ENCODE measurements at places on chromosomes 1 and 21. TPM values are rescaled to one million over a fixed set of nuclear protein-coding genes. Genes with fewer than 3 reads are reported as not detected.

- DNase-seq: no peak
These were observed 70.3 kb downstream of the URB2 start for GRCh38 chr1:229696385-229696784.

GRCh38 chr1:182651339-182651724, 33.1 kb downstream of the RGS8 start:
- no peak for DNase-seq

DNA sequence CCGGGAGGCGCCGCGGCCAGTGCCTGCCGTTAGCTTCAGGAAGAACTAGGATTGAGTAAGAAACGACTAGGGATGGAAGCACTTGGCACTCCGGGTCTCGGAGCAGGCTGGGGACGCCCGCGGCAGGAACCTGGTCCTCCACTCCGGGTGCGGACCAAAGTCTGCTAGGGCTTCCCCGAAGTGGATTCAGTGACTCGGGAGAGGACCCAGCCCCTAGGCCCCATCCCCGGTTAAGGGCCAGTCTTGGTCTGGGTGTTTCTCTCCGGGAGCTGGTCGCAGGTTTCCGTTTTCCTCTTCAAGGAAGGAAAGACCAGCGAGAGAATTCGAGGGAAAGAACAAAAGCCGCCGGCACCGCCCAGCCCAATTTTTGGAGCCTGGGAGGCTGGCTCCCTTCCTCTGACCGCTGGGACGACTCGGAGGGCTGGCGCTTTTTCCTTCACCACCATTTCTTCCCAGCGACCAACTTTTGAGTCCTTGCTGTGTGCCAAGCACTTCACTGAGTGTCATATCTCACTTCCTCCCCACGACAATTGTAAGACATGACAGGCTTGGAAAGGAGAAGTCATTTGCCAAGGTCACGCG, 16.8 kb upstream of the STMN1 start:
- no peak for DNase-seq

DNA sequence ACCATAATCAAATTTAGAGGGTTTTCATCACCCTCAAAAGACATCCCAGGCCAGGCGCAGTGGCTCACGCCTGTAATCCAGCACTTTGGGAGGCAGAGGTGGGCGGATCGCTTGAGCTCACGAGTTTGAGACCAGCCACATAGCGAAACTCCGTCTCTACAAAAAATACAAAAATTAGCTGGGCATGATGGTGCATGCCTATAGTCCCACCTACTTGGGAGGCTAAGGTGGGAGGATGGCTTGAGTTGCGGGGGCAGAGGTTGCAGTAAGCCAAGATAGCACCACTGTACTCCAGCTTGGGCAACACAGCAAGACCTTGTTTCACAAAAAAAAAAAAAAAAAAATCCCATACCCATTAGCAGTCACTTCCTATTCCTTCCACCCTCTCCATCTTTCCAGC, 33.5 kb upstream of the BATF3 start:
- DNase-seq: no peak

DNA sequence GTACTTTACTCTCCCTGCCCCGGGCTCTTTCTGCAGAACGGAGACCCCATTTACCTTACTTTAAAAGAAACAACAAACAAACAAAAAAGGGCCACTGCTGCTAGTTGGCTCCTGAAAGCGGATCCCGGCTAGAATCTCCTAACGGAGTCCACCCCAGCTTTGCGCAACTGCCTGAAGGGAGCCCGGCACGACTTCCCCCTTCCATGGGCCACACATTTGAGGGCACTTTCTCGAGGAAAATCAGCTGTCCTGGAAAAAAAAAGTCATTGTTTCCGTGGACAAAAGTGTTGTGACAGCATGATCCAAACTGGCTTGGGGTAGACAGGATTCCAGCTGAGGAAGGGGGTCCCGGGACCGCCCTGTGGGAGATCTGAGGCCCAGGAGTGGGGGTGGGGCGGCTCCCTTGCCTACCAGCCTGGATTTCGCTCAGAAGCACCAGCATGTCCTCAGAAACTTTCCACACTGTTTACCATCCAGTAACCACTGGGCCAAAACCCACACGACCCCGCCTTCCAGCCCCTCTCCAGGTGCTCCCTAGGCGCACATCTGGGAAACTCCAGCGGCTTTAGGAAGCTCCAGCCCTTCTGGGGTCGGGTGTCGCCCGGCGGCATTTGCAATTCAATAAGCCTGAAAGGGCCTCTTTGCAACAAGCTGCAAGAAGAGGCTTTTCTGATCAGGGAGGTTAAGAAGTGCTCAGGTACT, 4.8 kb downstream of the RIPK4 start:
- peak; percentile 35 for DNase-seq

- peak; percentile 35 for DNase-seq
These were observed 676 bp downstream of the MORC3 start for GRCh38 chr21:36320421-36321324.

- no peak for DNase-seq
These were observed 47.4 kb downstream of the PTPRC start for GRCh38 chr1:198686069-198686728.

DNA sequence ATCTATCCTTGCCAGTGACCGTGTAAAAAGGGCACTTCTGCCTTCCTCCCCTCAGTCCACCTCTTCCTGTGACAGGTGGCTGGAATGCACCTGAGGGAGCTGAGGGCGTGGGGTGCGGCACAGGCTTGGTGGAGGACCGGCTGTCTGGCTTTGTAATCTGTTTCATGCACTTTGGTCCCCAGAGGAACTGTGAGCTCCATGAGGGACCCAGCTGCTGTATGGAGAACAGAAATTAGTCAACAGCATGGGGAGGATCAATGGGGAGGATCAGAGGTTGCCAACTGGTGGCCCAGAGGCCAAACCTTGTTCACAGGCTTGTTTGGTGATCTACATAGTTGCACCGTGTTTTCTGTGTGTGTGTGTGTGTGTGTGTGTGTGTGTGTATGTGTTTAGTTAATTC, 19.0 kb upstream of the LUZP1 start:
- DNase-seq: no peak

GRCh38 chr1:2072109-2072806, 22.0 kb downstream of the PRKCZ start:
- DNase-seq: no peak

DNA sequence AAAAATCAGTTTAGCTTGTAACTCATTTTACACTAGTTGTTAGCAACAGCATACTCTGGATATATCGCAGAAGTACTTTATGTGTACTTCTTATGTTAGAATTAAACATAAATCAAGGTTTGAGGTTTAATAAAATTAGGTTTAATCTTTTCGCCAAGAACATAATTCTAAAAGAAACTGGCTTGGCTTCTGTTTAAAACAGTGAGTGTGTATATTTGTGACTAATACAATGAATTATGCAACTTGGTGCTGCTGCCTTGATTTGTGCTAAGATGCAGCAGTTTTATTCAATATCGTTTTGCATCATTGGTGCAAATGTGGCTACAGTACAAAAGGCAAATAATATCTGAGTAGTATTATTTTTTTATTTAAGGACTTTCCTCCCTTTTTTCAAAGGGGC, 44.8 kb downstream of the USP25 start:
- DNase-seq: no peak

DNA sequence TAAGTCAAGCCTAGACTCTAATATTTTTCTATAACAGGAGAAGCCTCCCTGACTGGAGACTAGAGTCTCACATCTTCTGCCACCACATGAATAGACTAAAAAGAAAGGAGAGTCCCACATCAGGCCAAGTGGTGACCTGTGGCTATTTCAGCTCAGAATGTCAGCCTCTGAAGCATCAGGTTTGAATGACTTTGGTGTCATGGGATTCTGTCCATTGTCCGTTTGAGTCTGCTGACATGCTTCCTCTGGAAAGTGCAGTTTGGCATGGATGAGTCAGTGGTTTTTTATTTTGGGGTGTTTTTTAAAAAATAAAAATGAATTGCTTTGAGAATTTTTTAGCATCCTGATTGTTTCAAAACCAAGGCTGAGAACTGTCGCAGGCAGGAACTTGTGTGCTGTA, 19.5 kb downstream of the DYRK3 start:
- DNase-seq: no peak

- DNase-seq: no peak
These were observed 1121.7 kb upstream of the PRMT6 start for GRCh38 chr1:105934806-105935205.

GRCh38 chr21:16468184-16468583, 738.4 kb downstream of the USP25 start:
- DNase-seq: no peak

DNA sequence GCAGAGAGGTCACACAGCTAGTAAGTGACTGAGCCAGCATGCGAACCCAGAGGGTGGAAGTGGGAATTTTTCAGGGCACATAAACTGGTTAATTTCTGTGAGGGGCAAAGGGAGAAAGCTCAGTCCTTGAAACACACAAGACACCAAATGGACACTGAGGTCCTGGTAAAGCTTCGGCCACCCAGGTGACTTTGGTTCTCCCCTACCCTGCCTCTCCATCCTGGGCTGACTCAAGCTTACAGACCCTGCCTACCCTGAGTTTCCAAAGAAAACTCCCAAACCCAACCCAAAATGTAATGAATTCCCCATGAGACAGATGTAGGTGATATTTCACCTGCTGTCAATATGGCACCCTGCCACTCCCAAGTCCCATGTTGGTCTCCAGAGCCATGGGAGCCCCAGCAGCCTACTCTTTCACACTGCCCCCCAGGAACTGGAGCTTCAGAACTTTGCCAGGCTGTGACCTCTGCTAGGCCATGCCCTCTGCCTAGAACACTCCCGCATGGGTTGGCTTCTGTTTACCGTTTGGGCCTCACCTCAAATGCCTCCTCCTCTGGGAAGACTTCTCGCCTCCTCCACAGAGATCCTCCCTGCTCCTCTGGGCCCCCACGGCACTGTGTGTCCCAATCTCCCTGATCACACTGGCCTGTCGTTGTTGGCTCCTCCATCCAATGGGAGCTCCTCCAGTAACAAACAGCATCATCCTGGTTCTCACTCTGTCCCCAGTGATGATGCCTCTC, 3.7 kb upstream of the LRP8 start:
- no peak for DNase-seq

DNA sequence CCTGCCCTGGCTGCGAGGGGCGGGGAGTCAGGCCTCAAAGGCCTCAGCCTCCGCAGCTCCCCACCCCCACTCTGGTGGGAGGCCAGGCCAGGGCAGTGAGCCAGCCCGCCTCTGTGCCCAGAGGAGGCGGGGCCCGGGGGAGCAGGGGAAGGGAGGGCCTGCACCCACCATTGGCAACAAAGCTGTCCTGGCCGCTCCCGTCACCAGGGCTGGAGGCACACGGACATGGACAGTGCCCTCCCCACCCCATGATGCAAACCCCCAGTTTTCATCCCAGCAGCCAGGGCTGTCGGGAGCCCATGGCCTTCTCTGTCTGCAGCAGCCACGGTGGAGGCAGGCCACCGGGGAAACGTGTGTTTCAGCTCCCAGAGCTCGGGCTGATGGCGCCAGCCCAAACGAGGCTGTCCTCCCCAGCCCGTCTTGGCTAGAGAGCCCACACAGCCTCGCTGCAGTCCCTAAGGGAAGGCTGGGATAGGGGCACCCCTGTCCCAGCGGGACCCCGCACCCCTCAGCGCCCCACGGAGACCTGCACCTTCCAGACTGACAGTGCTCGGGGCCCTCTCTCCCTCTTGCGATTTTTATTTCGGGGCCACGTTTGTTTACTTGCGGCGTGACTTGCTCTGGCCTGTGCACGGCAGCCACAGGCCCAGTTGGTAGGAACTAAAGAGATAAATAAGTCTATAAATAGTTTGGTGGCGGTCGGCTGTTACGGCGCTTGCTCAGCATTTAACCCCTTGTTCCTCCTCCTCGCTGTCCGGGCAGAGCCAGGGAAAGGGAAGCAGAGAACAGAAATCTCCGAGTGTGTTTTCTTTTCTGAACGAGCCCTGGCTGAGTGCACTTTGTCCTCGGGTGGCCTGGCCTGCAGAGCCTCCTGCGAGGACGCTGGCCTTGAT, 101.8 kb downstream of the PRDM16 start:
- no peak for DNase-seq

GRCh38 chr1:226627924-226628611, 79.5 kb downstream of the STUM start:
- no peak for DNase-seq

- no peak for DNase-seq
These were observed 57.8 kb upstream of the BCAR3 start for GRCh38 chr1:93739472-93739871.

DNA sequence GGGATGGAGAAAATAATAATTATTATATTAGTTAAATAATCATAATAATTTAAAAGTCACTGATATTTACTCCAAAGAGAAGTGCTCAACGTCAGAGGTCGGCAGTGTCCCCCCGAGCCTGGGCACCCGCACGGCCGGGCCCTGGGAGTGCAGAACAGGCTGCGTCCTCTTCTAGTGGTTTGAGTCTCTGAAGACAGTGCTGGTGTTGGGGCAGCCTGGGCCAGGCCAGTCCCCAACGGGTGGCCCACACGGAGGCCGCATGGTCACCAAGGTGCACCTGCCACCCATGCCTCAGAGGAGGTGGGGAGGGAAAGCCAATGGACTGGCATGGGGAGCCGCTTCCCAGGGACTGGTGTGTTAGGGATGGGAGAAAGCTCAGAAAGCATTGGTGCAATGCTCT, 27.3 kb downstream of the WNT9A start:
- no peak for DNase-seq

DNA sequence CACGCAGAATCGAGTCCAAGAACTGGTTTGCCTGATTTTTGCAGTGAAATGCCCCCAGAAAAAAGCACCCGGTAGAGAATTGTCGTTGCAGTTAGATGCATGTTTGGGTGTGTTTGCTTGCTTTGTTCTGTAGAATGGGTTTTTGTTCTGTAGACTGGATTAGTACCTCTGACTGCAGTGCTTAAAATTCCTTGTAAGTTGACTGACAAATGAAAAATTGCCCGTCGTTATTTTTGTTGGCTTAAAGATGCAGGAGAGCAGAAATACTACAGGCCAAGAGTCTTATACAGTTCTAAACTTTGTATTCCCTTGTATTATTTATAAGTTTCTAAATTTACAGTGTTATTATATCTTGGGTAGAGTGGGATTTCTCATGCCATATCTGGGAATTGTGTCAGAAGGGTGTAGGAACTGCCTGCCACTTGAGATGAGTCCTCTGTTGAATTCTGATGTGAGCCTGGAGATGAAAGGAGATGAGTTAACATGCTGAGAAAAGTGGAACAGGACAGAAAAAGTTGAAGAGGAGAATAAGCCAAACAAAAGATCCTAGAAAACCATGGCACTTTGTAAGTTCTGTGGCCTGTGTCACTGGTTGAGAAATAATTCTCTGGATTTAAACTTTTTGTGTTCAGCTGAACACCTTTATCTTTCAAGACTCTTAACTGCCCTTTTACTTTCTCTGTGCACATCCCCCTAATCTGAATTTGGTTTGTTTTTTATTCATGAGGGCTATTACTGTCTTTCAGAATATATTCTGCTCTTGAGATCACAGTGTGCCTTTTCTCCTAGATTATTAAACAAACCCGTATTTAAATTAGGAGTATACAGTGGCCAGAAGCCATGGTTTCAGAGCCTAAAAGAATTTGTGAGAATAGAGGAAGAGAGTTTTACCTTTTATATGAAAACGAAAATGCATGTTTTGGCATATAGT, 1.4 kb downstream of the DESI2 start:
- no peak for DNase-seq

GRCh38 chr1:82145656-82146055, 344.9 kb downstream of the ADGRL2 start:
- no peak for DNase-seq

Gene URB2
- total RNA-seq: 4.2 TPM

Gene PMF1
- 58.0 TPM for total RNA-seq

Gene ATP5IF1
- 77.4 TPM for total RNA-seq

Gene OLIG2
- not detected for total RNA-seq

Gene PODN
- not detected for total RNA-seq

Measured in CD4-positive, alpha-beta T cell (primary cell).